Glutamatergic neuron (in vitro differentiated cells): ENCODE measurements at places on chromosomes 13 and 19.

DNA sequence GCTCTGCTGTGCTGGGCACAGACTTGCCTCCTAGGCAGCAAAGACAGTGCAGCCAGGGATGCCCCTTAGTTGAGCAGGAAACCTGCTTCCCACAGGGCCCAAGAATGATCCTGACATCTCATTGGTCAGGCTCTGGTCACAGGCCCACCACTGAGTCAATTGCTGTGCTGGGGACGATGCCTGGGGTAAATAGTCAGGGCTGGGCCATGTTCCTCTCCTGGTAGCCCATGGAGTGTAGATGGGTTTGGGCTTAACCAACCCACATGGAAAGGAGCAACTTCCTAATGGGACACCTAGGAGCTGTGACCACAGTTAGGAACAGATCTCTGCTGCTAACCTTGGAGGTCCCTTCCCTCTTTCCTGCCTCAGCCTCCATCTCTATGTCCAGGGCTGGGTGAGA, 212.5 kb upstream of the ZNF536 start:
- no peak for DNase-seq

DNA sequence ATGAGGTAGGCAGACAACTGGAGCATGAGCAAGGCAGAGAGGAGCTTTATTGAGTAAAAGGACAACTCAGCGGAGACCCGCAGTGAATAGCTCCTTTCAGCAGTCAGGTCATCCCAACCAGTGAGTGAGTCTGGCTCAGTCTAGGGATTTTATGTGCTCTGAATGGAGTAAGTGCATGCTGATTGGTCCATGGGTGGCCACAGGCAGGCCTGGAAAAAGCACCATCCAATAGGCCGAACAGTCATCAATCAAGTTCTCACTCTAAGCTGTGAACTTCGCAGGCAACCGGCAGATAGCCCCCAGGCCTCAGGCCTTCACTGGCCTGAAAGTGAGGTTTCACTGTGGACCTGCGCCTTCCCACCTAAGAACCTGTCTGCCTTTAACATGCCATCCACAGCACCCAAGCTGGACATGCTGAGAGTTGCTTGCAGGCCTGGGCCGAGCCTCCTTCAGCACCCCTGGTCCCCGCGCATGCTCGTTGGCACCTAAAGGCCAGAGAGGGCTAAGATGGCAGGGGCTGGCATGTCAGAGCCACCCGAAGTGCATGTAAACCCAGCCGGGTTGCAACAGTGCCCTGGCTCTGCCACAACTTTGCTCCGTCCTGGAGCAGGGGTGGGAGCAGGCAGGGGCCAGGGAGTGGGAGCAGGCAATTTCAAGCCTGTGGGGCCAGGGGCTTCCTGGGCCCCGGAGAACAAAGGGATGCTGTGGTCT, 698.7 kb downstream of the SLITRK1 start:
- DNase-seq, result no peak

- no peak for DNase-seq
Observed at GRCh38 chr13:25581351-25581750, 209.6 kb downstream of the ATP8A2 start.

GRCh38 chr19:31863122-31863521, 482.3 kb upstream of the ZNF507 start:
- DNase-seq, result no peak

GRCh38 chr13:36475468-36475867, 43.2 kb downstream of the CCNA1 start:
- DNase-seq, result no peak

GRCh38 chr19:35279985-35280821, 2.1 kb upstream of the HAMP start:
- peak; percentile 61 for DNase-seq

DNA sequence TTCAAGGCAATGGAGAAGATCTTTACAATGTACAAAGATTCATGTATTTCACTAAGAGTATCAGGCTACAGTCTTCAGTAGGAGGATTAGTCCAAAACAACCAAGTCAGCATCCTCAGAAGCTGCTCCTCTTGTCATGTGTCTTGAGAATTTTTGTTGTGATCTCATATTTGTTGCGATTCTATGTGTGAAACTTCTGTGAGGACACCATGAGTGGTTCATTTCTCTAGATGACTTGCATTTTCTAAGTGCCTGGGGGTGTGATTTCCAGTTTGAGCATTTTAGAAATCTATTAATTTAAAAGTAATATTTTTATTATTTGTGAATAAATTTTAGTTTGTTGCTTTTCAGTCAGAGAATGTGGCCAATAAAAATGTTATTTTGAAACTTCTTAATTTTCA, 94.5 kb downstream of the RAP2A start:
- DNase-seq, result no peak

- peak; percentile 63 for DNase-seq
Observed at GRCh38 chr19:13961826-13962698, 9.8 kb downstream of the DCAF15 start.

DNA sequence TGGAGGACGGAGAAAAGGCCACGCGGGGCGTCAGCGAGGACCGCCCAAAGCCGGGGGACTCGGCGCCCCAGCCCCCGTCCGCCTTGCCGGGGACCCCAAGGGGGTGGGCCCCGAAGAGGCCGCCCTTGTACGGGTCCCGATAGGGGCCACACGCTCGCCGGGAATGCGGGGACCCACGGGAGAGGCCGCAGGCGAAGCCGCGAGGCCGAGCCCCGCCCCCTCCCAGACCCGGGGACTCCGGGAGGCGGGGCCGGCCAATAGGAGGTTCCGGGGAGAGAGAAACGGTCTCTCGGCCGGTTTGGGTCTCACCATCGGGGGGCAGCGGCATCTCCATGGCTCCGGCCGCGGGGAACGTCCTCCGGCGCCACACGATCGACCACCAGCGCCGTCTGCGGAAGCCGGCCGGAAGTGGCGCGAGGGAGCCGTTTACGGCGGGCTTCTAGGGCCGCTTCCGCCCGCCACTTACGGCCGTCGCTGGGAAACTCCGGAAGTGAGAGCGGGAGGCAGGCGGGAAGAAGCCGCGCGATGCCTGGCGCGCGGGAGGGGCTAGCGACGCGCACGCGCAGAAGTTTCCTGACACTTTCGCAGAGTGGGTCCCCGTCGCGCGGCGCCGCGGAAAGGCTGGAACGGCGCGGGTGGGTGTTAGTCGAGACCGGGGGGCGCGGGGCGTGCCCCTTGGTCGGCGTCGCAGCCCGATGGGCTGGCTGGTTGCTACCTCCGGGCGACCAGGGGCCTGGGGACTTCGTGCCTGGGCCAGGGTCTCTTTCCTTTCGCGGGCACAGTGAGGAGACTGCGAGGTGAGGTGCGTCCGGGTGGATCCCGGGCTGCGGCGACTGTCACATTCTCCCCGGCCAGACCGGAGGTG, at the start of gene CHERP:
TSS of gene CHERP (minus strand) at position 393 of the 865 bp plus-strand sequence. CDS start at position 334, 59 bp downstream.
- DNase-seq, result peak; percentile 94

- no peak for DNase-seq
Observed at GRCh38 chr13:31037874-31038500, 105.5 kb downstream of the TEX26 start.

DNA sequence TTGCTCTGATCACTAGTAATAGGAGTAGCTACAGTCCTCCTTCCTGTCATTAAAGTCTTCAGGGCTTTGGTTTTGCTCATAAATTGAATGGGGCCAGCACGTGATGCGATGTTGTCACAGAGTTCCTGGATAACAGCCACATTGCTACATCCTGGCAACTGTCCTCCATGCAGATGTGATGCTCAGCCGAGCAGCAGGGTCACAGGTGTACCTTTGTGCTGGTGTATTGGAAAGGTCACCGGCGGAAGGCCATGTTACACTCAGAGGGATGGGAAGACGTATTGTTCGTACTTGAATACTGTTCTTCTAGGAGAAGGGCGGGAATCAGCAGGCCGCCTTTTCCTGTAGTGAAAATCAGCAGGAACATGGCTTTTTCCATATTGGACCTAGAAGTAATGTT, 713.8 kb upstream of the GPC6 start:
- DNase-seq, result no peak

- DNase-seq, result no peak
Observed at GRCh38 chr13:37175996-37176395, 70.5 kb upstream of the CSNK1A1L start.

GRCh38 chr19:45947926-45948325, 25.7 kb downstream of the NOVA2 start:
- no peak for DNase-seq

DNA sequence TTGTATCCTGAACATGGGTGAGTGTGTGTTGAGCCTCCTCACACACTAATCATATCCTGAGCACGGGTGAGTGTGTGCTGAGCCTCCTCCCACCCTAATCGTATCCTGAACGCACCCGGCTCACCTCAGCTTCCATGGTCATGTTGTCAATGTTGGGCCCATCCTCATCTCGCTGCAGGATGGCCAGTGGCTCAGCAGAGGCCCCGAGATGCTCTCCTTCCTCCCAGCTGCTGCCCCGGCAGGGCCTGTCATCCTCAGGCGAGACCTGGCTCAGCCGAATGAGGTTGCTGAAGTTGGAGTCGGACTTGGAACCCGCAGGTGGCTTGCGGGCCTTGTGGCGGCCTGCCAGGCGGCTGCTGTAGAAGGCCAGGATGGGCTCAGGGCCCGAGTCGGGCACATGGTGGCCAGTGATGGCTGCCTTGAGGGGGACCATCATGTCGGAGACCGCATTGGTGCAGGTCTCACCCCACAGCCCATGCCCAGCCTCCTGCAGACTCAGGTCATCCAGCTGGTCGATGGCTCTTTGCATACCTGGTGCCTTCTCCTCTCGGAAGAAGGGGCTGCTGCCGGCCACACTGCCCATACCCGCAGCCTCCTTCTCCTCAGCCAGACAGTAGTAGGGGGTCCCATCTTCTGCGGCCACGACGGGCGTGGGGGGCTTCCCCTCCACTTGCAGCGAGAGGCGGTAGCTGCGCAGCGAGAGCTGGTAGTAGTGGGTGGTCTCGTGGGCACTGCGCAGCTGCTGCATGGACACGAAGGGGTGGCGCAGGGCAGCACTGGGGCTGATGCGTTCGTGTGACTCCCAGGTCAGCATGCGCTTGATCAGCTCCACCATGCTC, 9.6 kb downstream of the HIPK4 start:
- no peak for DNase-seq

- DNase-seq, result peak; percentile 85
Observed at GRCh38 chr19:48837051-48837524, 797 bp upstream of the HSD17B14 start.

DNA sequence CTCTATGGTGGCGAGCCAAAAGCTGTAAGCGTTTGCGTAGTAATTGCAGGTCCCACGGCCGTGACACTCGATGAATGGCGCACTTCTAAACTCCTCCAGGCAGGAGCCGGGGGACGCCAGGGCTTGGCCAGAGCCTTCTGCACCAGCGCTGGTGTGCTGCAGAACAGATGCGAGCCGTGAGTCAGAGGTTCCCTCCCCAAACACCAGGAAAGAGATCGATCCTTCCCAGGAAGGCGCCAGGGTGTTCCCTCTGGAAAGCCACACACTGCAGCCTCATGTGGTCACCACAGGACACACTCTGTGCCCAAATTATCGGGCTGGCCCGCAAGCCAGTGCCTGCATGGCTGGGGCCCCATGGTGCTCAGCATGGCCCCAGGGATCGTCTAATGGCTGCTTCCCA, 154.6 kb downstream of the COL4A1 start:
- DNase-seq, result no peak

DNA sequence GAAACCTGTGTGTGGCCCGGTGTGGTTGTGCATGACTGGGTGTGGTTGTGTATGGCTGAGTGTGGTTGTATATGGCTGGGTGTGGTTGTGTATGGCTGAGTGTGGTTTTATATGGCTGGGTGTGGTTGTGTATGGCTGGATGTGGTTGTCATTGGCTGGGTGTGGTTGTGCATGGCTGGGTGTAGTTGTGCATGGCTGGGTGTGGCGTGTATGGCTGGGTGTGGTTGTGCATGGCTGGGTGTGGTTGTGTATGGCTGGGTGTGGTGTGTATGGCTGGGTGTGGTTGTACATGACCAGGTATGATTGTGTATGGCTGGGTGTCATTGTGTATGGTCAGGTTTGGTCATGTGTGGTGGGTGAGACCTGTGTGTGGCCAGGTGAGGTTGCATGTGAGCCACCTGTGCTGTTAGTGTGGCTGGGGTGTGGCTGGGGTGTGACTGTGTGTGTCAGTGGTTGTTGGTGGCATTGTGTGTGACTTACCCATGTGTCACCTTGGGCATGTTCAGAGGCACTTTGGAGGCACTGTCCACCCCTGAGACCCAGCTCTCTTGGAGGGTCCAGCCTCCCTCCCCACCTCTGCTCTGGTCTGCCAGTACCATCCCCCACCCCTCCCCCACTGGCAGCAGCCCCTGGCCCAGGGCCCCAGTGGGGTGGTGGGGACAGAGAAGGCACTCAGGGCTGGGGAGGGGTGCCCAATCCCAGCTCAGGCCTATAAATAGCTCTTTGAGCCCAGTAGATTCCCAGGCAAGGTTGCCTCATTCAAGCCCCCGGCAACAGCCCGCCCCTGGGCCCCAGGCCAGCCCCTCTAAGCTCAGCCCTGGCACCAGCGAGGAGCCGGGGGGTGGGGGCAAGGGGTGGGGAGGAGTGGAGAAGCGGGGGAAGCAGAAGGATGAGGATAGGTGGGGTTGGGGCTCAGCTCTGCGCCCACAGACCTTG, 3.9 kb upstream of the NCAN start:
- DNase-seq, result no peak

GRCh38 chr19:41591951-41592562, 16.1 kb downstream of the CEACAM21 start:
- no peak for DNase-seq
